ENCODE measurements at places on chromosomes 7 and 10.
A peak's percentile ranks its signal among the peaks of the same experiment; 100 is the strongest.

DNA sequence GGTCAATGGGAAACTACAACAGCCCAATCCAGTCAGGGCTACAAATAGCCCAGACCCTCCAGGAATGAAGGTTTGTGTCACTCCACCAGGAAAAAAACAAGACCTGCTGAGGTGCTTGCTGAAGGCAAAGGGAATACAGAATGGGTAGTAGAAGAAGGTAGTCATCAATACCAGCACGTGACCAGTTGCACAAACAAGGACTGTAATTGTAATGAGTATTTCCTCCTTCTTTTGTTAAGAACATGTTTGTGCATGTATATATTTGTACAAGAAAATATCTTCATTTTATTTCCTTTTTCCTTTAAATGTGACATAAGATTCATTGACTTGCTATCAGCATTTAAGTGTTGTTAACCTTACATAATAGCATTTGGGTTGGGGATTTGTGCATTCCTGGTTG lies 229.3 kb downstream of the IMMP2L start:
- DNase-seq: no peak

DNA sequence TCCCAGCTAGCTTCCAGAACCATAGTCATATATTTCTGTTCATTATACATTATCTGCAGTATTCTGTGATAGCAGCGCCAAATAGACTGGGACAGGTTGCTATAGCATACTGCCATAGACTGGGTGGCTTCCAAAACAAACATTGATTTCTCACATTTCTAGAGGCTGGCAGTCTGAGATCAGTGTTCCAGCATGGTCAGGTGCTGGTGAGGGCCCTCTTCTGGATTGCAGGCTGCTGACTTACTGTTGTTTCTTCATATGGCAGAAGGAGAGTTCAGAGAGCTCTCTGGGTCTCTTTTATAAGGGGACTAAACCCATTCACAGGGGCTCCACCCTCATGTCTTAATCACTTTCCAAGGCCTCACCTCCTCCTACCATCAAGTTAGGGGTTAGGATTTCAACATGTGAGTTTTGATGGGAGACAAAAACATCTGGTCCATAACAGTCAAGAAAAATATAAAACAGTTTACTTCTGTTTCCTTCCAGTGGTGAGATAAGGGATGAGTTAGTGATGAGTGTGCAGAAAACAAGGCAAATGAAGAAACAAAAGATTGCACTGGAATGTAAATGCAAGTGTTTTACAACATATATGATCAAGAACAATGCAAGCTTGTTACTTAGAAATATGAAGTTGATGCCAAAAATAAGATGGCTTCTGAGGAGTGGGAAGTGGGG lies 399.0 kb upstream of the C7orf33 start:
- no peak for DNase-seq

GRCh38 chr7:31336202-31337001 lies 4.1 kb downstream of the NEUROD6 start:
- no peak for DNase-seq

- no peak for DNase-seq
These were observed 87.5 kb upstream of the AOAH start for GRCh38 chr7:36811807-36812206.

DNA sequence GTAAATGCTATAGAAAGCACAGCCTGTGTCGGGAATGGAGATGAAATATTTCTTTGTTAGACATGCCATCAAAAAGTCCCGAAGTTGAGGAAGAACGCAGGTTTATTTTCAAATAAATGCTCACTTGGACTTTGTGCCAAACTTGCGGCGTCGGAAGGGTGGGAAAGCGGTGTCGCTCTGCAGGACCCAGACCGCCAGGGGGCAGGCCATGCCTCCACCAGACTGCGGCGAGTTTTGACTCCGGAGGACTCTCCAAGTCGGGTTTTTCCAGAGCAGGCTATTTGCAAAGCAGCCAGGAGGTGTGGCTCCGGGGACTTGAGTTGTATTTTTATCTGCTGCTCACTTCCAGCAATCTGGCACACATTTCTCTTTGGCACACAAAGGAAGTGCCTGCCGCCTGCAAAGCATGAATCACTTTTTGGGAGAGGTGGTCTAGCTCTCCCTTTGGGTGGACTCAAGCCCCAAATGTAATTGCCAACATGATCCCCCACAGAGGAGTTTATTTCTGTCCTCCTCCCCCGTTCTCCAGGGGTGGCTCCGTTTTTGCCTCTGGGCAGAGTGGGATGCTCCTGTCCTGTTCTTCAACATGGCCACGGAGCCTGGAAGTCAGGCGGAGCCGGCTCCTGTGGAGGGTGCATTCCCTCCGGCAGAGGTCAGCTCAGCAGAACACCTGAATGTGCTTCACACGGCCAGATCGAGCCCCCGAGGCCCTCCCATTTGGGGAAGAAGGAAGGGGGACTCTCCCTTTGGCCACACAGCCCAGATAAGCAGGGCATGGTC lies 82.3 kb upstream of the GPR26 start:
- DNase-seq: peak; percentile 63

DNA sequence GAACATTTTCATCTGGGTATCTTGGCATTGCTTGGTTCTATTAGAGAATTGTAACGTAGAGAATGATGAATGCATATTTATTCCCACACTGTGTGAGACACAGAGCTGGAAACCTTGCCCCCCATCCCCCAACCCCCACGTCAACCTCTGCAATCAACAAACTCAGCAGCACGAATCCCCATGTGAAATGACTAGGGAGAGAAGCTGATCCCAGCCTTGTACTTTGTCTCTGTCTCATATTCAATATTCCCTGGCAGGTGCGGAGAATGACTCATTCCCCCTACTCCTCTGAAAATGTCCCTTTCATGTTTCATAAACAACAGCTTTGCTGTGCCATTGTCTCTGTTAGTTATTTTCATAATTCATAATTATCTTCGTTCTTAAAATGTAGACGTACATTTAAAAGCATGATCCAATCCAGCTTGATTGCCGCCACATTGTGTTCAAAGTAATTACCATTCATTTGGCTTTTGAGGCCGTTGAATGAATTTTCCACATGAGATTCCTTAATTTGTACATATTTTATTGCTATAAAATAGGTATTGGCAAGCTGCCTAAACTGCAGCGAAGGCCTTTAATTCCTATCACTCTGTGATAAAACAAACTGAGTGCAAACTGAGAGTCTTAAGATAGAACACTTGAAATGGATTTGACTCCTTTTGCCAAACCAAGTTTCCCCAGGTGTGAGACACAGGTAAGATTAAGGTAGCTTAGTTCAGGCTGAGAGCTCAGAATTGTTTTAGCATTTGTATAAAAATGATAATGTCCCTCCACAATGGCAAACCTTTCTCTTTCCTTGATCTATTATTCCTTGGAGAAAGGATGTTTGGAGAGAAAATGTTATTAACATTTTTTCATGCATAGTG lies 920.2 kb downstream of the TYW1 start:
- DNase-seq: no peak

GRCh38 chr10:130587718-130588117 lies 451.5 kb downstream of the GLRX3 start:
- DNase-seq: no peak

DNA sequence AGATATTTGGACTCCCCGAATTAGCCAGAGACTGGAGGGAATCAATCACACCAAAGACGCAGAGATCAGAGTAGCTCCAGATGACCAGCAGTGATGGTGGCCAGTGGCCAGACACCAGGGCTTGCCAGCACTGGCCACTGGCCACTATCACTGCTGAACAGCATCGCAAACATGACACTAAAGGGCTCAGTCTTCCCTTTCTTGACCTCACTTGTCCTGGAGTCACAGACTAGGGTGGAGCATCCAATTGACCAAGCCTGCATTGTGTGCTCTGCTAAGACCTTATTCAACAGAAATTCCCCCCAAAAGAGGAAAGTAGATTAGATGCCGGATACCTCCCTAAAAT lies 234.7 kb downstream of the CREB5 start:
- DNase-seq: no peak

DNA sequence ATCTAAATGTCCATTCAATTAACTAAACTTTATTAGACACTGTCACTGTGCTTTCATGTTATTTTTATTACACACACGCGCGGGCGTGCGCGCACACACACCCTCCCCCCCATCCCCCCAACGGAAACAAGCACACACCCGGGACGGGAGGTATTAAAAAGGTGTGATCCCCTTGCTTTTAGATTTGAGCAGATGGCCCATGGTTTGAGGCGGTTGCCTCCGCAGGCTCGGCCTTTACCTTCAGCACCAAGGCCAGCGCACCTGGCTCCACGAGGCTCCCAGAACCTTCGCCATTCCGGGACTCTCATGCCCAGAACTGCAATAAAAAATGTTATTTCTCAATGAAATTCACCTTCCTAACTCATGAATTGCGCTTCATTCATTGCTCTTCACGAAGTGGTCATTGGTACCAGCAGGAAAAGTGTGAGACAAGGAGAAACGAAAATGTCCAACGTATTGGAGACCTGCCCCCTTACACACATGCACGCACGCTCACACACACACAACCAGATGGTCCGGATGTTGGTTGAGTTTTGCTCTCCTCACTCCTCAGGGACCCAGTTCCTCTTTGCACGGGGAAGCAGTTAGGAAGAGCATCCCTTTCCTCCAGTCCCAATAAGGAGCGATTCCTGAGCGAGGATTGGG lies 20.8 kb upstream of the PTF1A start:
- peak; percentile 34 for DNase-seq

DNA sequence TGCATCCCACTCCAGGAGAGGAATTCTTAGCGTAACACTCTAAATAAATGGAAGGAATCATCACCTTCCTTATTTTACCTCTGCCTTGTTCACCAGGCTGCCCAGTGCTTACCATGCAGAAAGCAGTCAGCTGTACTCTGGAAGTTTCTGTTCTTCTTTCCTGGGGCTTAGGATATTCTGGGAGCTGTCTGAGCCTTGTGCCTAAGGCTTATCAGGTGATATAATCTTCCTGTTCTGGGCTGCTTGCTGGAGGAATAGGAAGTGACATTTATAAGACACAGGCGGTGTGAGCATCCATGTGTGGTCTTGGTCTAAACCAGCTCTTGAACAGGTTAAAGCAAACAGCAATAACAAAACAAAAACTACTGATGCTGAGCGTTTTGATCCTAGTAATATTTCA lies 13.5 kb downstream of the KCTD7 start:
- DNase-seq: no peak

DNA sequence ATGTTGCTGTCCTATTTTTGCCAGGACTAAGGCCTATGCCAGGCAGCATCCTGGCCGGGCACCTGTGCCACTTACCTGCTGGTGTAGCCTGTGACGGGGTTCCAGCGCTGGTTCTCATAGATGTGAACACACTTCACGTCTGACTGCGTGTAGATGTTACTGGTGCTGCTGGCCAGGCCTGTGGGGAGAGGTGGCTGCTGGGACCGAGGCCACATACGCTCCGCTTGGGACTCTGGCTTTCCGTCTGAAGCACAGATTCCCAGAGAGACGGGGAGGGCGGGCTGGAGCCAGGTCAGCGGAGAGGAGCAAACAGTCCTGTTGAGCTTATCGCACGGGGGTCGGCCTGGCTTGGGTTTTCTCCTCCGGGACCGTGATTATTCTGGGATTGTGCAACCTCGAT lies 16.7 kb downstream of the BHLHA15 start:
- DNase-seq: no peak

DNA sequence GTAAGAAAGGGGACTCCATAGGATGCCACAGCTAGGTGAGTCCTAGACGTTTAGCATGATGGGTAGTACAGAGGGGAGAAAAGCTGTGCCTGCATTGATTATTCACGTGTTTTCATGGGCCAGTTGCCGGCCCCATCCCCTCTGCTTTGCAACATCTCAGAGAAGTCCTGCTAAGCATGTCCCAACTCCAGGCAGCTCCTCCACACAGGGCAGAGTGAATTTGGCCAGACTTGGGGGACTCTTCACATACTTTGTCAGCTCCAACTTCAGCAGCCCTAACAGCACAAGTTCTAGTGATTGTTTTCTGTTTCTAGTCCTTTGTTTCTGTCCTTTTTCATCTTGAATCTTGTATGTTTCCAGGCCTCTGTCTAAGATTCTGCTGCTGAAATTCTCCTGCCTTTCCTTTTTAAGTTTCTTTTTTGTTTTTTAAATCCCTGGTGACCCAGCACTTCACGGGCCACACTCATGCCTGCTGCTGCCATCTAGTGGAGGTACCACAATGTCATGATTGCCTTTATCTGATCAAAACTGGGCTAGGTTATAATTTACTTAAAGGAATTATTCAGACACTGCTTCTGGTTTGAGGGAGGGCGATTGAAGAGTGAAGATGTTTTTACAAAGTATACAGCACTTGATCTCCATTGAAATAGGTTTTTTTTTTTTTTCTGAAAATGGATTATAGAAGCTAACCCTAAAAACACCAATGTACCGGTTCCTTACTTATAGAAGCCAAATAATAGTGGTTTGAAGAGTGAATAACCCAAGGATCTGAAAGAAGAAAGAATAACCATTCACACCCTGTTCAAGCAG lies 276.9 kb downstream of the CSTF2T start:
- peak; percentile 53 for DNase-seq

DNA sequence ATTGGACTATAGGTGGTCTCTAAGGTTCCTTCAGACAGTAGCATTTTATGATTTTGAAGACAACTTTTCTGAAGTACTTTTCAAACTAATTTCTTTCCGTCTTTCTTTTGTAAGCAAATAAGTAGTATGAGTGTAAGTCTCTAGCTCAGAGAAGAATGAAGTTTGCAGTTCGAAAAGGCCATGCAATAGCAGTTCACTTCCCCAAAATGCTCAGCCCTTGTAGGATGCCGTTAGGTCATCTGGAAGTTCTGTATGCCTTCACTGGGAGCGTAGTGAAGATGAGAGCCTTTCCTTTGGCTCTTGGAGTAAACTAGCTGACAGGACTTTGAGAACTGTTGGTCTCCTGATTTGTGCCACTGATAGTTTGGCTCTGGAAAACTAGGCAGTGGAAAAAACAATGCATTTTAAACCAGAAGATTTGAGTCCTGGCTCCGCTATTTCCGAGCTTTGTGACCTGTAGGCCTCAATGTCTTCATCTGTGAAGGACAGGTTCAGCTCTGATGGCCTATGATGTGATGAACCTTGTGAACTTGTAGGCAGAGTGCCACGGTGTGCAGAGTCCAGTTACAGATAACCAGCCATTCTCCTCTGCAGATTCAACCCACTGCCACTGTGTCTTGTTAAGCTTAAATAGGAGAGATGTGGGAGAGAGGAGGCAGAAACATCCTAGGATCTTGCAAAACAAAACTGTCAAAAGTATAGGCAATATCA lies 18.8 kb downstream of the SGPL1 start:
- no peak for DNase-seq

DNA sequence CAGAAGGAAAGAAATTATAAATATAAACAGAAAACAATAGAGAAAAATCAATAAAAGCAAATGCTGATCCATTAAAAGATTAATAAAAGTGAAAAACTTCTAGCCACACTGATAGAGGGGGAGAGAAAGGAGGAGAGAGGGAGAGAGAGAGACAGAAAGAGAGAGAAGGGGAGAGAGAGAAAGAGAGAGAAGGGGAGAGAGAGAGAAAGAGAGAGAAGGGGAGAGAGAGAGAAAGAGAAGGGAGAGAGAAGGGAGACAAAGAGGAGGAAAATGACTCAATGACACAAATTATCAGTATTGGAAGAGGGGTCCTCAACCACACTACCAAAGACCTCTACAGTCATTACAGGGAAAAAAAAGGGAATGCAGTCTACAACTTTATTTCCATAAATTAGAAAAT lies 94.4 kb upstream of the VIPR2 start:
- DNase-seq: no peak
